ELF-1 (cell line): ENCODE measurements at places on chromosomes 13 and 19.

DNA sequence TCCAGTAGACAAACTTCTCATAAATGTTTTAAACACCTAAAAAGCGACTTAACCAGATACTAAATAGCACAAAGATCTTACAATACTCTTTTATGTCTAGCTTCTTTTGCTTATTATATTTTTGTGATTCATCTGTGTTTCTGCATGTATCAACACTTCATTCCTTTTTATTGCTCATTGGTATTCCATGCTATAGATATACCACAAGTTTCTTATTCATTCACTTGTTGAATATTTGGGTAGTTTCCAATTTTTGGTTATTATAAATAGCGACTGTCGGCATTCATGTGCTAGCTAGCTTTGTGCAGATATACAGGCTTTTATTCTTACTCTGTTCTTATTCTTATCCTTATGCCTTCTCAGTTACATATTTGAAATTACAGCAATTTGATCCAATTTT lies 50.0 kb upstream of the RGCC start:
- no peak for DNase-seq

DNA sequence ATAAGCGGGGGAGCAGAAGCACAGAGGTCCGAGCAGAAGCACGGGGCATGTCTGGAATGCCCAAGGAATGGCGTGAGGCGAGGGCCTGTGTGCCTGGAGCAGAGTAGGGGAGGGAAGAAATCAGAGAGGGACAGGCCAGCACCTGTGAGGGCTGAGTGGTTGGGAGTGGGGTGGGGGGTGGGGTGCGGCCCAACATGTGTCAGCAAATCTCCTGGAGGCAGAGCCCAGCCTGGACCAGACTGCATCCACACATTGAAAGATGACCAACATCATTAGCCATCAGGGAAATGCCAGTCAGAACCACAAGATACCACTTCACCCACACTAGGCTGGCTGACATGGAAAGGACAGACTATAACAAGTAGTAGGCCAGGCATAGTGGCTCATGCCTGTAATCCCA lies 11.2 kb downstream of the CLASRP start:
- DNase-seq, result no peak

GRCh38 chr13:53953183-53953582 lies 924.6 kb downstream of the OLFM4 start:
- no peak for DNase-seq

GRCh38 chr19:44164327-44164672 lies 600 bp upstream of the ZNF226 start:
- no peak for DNase-seq

- no peak for DNase-seq
These were observed 506.2 kb downstream of the FGF9 start for GRCh38 chr13:22176968-22177520.

- DNase-seq, result peak; percentile 37
These were observed 495 bp downstream of the DCLK1 start for GRCh38 chr13:36130552-36131221.

GRCh38 chr19:36745870-36746269 lies 26.7 kb downstream of the ZNF850 start:
- no peak for DNase-seq

- peak; percentile 41 for DNase-seq
These were observed 2.5 kb upstream of the DBP start for GRCh38 chr19:48639483-48640375.

- DNase-seq, result no peak
These were observed 689.1 kb upstream of the GPC6 start for GRCh38 chr13:92537471-92537870.

DNA sequence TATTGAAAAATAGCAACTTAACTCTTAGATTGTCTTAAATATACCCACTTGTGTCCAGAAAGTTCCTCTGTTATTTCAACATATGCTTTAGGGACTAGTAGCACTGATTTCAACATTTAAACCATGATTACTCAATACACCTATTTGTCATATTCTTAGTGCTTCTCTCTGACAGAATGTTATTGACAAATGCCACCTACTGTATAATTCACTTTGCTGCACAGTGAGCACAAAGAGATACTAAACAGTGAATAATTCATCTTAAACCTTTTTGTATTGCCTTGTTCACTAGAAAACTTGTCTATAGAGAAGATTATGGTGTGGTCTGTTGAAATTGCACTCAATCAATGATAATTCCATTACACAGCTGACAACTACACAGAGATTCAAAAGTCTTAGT lies 692.6 kb downstream of the PCDH17 start:
- DNase-seq, result no peak

- DNase-seq, result no peak
These were observed 64.6 kb downstream of the CCNE1 start for GRCh38 chr19:29876414-29876813.

- no peak for DNase-seq
These were observed 238.5 kb upstream of the STARD13 start for GRCh38 chr13:33524086-33524485.

GRCh38 chr19:39542206-39542605 lies 2.2 kb upstream of the EID2 start:
- no peak for DNase-seq

DNA sequence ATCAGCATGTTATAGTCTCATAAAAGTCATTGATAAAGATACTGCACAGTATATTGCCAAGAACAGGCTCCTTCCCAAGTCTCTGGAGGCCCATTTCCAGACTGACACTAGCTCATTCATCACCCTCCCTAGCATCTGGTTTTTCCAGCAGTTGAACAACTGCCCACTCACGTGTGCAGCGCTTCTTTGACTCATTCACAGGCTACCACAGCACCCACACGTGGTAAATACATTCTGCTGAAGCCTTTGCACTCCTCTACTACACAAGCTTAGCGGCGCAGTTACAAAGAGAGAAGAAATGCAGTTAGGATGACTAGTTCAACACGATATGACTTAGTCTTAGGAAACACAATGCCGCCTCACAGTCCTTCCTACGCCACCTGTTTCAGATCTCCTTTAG lies 87.7 kb downstream of the DOCK9 start:
- no peak for DNase-seq

- peak; percentile 58 for DNase-seq
These were observed 6.1 kb upstream of the KANK2 start for GRCh38 chr19:11203194-11204075.

DNA sequence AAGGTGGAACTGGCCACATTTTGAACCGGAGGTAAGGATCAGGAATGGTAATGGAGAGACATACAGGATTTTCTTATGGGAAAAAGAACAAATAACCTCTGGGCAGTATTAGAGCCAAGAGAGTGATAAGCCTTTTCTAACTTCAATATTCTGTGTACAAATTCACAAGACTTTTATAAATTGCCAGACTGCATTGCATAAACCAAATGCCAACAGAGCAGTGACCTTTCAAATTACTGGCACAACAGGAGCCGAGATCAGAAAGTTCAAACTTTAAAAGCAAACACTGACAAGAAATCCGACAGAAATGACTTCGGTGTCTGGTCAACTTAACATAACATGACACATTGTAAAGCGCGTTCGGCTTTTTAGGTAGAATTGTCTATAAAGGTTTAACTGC lies 737.1 kb downstream of the GPC5 start:
- DNase-seq, result no peak

DNA sequence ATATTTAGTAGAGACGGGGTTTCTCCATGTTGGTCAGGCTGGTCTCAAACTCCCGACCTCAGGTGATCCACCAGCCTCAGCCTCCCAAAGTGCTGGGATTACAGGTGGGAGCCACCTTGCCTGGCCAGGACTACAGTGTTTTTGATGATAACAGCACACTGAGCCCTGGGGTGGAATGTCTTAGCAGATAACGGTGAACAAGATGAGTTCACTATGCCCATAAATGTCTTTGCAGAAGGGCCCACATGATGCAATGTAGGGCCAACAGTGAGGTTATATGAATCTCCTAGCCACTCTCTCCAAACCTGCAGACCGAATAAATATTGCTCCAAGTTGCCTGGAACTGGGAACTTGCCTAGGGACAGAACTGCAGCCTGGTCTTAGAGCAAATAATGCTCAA lies 235.1 kb downstream of the COG6 start:
- no peak for DNase-seq

- peak; percentile 16 for DNase-seq
These were observed 1.2 kb downstream of the UQCRFS1 start for GRCh38 chr19:29211562-29212355.

DNA sequence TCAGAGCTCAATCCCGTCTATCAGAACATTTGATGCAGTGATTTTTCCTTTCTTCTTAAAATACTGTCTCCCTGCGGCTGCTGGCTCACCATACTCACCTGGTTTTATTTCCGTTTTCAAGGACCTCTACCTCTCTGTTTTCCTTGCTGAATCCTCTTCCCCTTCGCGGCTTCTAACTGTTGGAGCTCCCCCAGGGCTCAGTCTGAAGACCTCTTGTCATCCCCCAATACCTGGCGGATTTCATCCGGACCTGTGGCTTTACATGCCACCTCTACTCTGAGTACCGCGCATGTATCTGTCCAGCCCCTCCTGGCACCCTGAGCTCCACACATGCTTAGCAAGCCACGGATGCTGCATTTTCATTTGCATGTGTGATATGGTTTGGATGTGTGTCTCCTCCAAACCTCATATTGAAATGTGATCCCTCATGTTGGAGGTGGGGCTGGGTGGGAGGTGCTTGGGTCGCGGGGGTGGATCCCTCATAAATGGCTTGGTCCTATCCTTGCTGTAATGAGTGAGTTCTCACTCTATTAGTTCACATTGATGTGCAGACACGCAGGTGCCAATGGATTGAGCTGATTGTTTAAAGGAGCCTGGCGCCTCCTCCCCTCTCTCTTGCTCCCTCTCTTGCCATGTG lies 106.2 kb upstream of the LSM14A start:
- DNase-seq, result no peak

GRCh38 chr13:49655906-49656305 lies 27.6 kb downstream of the ARL11 start:
- DNase-seq, result no peak
